Stimulated activated naive CD4-positive, alpha-beta T cell (primary cell): ENCODE measurements at places on chromosomes 3 and 15.

- no peak for DNase-seq
These were observed 67.4 kb downstream of the CSNK1G1 start for GRCh38 chr15:64288577-64288976.

DNA sequence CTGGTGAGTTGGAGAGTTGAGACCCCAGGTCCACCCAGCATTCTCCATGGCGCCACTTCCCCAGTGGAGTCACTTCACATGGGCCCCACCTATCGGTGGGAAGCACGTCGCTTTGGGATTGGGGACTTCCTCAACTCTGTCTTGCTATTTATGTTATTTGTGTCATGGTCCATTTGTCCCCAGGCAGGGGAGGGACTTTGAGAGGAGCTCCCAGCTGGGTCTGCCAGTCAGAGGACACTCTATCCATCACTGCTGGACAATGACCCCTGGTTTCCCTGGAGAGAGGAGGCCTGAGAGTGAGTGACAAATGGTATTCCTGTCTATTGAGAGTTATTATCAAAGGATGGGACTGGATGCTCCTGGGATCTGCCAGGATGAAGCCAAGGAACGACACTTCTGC lies 127.6 kb downstream of the RAB11A start:
- no peak for DNase-seq

GRCh38 chr3:128367761-128368160 lies 98.9 kb downstream of the DNAJB8 start:
- DNase-seq, result no peak

DNA sequence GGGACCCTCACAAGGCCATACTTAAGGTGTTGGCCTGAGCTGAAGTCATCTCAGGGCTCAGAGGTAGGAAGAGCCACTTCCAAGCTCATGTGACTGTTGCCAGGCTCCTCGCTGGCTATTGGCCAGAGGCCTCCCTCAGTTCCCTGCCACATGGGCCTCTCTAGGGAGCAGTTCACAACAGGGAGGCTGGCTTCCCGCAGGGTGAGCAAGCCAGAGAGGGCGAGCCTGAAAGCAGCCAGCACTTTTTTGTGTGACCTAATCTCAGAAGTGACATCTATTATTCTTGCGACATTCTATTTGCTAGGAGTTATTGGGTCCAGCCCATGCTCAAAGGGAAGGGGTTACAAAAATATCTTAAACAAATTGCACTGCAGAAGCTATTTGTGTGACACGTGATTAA lies 201.4 kb downstream of the SSR3 start:
- DNase-seq, result no peak

- DNase-seq, result no peak
These were observed 35.0 kb downstream of the RFTN1 start for GRCh38 chr3:16478516-16478915.

DNA sequence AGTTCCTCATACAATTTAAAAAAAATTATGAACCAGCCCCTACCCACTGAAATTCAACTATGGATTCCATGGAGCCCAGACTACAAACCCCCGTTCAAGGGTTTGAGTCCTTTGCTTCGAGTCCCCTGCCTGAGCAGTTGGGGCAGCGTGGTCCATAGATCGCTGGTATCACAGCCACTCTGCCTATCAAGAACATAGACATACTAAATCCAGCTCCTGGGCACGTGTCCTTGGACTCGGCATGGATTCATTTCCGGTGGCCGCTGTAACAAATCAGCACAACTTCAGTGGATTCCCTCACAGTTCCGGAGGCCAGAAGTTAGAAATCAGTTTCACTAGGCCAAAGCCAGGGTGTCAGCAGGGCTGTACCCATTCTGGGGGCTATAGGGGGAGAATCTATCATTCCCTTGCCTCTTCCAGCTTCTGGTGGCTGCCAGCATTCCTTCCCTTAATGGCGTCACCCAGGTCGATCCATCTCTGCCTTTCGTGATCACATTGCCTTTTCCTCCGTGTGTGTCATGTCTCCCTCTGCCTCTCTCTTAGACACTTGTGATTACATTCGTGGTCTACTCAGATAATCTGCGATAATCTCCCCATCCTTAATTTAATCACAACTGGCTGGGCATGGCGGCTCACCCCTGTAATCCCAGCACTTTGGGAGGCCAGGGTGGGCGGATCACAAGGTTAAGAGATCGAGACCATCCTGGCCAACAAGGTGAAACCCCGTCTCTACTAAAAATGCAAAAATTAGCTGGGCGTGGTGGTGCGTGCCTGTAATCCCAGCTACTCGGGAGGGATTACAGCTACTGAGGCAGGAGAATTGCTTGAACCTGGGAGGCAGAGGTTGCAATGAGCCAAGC lies 4.6 kb upstream of the TMEM44 start:
- DNase-seq, result no peak

- DNase-seq, result no peak
These were observed 67.8 kb upstream of the IGF1R start for GRCh38 chr15:98580572-98580971.

DNA sequence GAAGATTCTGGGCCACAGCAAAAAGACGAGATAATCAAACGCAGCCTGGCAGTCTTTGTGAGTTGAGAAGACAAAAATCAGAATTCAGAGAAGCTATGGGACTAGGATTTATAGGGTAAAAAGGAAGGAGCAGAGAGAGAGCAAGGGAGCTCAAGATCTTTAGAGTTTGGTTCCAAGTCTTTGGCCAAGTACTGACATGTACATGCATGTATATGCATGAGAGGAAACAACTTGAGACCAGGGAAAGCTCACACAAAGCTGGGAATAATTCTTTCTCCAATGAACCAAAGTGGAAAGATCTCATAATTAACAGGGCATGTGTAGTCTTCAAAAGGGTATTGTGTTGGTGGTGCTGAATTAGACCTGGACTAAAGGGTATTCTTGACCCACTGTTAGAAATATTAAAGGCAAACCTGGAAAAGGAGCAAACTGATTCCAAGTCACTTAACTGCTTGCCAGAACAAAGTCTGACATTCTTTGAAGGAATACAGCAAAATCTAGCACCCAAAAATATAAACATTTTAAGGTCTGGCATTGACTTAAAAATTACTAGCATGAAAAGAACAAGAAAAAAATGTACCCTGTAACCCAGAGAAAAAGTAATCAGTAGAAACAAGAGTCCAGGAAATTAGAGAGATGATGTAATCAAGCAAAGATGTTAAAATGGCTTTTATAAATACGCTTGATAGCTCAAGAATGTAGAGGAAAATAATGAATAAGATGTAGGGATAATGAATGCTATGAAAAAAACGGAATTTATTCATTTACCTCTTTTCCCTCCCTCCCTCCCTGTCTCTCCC lies 226.0 kb upstream of the CGNL1 start:
- no peak for DNase-seq

- DNase-seq, result no peak
These were observed 11.3 kb upstream of the OXSR1 start for GRCh38 chr3:38154033-38154494.

GRCh38 chr3:161016417-161017313 lies 88.5 kb downstream of the B3GALNT1 start:
- no peak for DNase-seq

GRCh38 chr3:196739671-196740480 lies at the start of gene PAK2:
PAK2 (plus strand) TSS chr3:196739857; CDS start chr3:196782647, 42,790 bp downstream.
- DNase-seq, result peak; percentile 84

DNA sequence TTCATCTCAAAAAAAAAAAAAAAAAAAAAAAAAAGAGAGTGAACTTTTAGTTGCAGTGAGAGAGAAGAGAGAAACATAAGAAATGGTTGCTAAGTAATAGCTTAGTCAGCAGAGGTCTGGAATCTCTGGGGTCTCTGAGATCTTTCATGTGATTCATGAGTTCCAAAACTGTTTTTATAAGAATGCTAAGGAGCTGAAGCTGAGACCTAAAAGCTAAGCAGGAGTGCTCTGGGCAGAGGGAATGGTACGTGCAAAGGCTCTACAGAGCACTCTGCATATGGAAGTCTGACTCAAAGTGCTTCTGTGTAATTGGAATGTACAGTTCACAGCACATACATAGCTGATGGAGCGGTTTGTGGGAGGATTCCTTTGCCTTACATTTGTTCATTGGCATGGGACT lies 66.3 kb upstream of the LRIG1 start:
- DNase-seq, result no peak

DNA sequence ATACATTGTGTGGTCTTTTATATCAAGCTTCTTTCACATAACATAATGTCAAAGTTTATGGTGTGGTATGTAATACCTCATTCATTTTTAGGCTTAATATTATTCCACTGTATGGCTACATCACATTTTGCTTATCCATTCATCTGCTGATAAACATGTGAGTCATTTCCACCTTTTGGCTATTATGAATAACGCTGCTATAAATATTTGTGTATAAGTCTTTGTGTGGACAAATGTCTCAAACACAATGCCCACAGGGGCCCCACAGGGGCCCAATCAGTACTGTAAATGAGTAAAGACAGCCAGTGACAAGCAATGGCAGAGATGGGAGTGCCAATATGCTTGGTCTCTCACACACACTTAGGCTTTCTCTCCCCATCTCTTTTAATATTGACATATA lies 54.2 kb downstream of the PIK3R4 start:
- DNase-seq, result no peak

DNA sequence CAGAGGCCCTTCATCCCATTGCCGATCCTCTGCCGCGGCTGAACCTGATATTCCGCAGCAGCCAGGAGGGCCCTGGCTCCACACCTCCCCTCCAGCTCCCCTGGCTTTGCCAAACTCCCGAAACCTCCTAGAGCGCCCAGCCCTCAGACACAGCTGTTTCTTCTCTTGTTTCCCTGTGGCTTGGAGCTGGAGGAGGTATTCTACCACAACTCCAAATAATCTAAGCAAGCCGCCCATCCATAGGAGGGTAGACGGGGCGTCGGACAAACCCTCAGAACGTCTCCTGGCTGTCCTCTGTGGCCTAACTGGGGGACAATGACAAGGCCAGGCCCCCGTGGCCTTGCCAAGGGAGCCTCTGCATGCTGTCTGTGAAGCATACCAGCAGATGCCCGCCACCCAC lies 10.4 kb downstream of the PLA2G4D start:
- no peak for DNase-seq

GRCh38 chr3:123540285-123540684 lies 44.6 kb downstream of the HACD2 start:
- no peak for DNase-seq

DNA sequence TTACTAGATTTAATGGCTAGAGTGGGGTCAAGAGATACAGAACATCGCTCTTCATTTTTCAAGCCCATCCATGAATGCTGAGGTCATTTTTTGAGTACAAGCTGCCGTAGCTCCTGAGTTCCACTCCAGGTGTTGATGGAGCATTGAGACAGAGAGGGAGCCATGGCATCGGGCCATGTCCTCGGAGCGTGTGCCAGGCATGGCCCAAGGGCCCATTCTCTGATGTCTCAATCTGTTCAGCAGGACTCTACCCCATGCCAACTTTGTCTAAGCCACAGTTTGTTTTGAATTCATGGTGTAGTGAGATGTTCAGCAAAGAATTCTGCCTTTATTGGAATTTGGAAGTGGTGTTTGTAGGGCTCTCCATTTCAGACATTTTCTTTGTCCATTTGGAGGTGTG lies 110.5 kb upstream of the ADAMTS9 start:
- DNase-seq, result no peak

DNA sequence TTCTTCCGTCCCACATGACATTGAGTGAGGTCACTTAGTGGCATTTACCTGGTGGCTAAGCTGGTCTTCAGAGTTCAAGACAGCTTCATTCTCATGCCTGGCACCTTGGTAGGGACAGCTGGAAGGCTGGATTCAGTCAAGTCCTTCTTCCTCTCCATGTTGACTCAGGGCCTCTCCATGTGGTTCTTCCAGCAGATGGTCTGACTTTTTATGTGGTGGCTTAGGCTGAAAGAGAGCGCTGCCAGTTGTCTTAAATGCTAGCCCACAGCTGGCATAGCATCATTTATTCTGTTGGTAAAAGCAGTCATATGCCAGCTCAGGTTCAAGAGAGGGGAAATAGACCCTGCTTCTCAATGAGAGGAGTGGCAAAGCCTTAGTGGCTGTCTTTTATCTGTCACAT lies 53.0 kb upstream of the CTDSPL start:
- DNase-seq, result no peak

DNA sequence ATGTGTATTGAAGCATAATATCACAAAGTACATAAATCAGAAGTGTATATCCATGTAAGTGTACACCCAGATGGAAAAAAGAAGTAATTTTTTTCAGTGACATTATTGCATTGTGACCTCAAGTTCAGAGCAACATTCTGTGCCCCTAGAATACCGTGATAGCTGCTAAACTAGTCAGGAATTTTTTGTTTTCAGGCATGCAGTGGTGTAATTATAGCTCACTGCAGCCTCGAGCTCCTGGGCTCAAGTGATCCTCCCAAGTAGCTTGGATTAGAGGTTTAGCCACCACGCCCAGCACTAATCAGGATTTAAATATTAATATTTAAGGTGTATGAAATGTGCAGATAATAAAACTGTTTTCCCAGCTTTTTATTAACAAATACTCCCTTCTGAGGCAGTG lies 25.5 kb downstream of the SEC62 start:
- no peak for DNase-seq

DNA sequence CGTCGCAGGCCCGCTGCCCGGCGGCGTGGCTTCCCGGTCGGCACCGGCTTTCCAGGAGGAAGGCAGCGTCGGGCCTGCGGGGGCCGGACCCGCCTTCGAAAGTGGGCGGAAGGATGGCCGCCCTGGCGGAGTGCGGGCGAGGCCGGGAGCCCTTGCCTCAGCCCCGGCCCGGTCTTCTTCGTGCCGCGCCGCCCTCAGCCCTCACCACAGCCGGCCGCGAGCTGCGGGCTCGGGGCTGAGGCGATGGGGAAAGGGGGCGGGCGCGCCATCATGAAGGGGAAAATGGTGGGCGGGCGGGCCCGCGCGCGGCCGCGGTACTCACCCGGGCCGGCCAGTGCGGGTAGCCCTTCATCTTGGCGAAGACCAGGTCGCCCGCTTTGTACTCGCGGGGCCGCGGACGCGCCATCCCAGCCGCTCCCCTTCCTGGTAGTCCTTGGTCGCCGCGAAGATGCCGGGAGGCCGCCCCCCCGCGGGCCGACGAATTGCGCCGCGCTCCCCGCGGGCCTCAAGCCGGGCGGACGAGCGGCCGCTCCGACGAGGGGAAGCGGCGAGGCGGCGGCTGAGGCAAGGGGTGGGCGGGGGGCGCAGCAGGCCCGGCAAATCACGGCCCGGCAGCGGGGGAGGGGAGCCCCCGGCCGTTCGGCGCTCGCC lies 489 bp downstream of the HDGFL3 start:
- DNase-seq, result no peak

GRCh38 chr3:66499881-66500575 lies 794 bp downstream of the LRIG1 start:
- DNase-seq, result peak; percentile 15

DNA sequence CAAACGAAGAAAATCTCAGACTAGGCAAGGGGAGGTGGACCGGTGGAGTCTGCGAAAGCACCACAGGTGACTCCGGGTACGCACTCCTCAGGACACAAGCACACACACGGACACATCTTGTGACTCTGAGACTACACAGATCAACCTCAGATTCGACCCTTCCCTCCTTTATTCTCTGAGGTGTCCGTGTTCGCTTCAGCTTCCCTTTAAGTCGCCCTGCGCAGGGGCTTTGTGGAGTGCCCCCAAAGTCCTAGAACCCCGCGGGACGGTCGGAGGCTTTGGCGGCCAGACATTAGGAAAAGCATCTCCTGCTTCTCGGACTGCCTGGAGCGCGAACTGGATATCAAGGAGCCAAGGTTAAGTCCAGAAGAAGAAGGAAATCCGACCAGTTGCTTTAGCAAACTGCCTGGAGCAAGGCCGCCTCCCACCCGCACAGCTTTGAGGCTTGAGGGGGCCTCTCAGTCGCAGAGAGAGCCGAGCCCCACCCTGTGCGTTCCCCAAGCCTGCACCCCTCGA lies 730 bp downstream of the DGKG start:
- DNase-seq, result no peak
